CD4-positive, alpha-beta memory T cell (primary cell): ENCODE measurements at places on chromosomes 7 and 10. TPM values are rescaled to one million over a fixed set of nuclear protein-coding genes. Genes with fewer than 3 reads are reported as not detected.

The SH2D4B gene
- 0.17 TPM for total RNA-seq

The SSC4D gene
- total RNA-seq, result not detected

The TMEM176A gene
- 1.1 TPM for total RNA-seq

The MEIG1 gene
- total RNA-seq, result not detected

The TMEM140 gene
- 28.3 TPM for total RNA-seq

The TMEM72 gene
- total RNA-seq, result not detected

The GATA3 gene
- total RNA-seq, result 61.9 TPM

The CEP55 gene
- 0.17 TPM for total RNA-seq

The GHITM gene
- total RNA-seq, result 88.6 TPM

The UTF1 gene
- not detected for total RNA-seq

The SGCE gene
- total RNA-seq, result 1.9 TPM

The CLCN1 gene
- total RNA-seq, result not detected

GRCh38 chr10:13887761-13888160 is 301.0 kb downstream of the PRPF18 start:
- peaks cover 19% of the 10 kb centered on the region for H3K27me3 ChIP-seq
- no peaks in the 10 kb centered on the region for H3K36me3 ChIP-seq
- no peak overlapping the region for H3K27ac ChIP-seq
- no peak for DNase-seq
- no peak overlapping the region for H3K4me3 ChIP-seq

DNA sequence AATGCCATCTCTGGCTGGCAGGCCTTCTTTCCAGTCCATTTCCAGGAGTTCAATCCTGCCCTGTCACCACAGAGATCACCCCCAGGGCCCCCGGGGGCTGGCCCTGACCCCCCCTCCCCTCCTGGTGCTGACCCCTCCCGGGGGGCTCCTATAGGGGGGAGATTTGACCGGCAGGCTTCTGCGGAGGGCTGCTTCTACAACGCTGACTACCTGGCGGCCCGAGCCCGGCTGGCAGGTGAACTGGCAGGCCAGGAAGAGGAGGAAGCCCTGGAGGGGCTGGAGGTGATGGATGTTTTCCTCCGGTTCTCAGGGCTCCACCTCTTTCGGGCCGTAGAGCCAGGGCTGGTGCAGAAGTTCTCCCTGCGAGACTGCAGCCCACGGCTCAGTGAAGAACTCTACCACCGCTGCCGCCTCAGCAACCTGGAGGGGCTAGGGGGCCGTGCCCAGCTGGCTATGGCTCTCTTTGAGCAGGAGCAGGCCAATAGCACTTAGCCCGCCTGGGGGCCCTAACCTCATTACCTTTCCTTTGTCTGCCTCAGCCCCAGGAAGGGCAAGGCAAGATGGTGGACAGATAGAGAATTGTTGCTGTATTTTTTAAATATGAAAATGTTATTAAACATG is 6.0 kb downstream of the CHPF2 start:
- peaks cover 29% of the 10 kb centered on the region for H3K36me3 ChIP-seq
- no peak overlapping the region for H3K27ac ChIP-seq
- H3K27me3 ChIP-seq, result no peaks in the 10 kb centered on the region
- no peak for DNase-seq
- peaks cover 25% of the 10 kb centered on the region for H3K4me1 ChIP-seq
- H3K4me3 ChIP-seq, result no peak overlapping the region

- H3K4me3 ChIP-seq, result no peak overlapping the region
- no peak for DNase-seq
- H3K27me3 ChIP-seq, result no peaks in the 10 kb centered on the region
- no peak overlapping the region for H3K27ac ChIP-seq
These were observed 141.5 kb downstream of the EXOC4 start for GRCh38 chr7:133394369-133394768.

DNA sequence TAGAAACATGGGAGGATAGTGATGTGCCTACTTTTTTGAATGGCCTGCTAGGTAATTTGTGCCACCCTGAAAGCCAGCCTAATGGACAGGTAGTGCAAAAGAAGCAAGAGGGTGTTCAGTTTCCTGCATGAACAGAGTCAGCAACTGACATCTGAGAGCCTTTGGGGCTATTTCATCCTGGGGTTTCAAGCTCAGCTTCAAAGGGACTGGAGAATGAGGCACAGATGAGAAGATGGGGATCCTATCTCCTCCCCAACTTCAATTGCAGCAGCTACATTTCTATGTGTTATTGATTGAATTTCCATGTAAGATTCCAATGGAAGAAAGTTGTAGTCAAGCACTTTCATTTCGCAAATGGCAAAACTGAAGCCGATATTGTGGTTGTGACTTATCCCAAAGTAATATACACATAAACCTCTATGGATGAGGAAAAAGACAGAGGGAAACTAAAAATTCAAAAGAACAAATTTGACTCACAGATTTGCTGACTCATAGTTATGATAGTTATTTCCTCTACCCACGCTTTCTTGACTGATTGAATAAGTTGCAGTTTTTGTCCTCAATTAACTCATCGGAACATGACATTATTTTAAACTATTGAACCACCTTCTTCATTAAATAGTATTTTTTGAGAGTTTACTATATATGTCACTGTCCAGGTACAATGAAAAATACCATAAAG is 42.6 kb upstream of the NRP1 start:
- no peak overlapping the region for H3K4me3 ChIP-seq
- no peaks in the 10 kb centered on the region for H3K4me1 ChIP-seq
- no peaks in the 10 kb centered on the region for H3K36me3 ChIP-seq
- H3K27ac ChIP-seq, result no peak overlapping the region

DNA sequence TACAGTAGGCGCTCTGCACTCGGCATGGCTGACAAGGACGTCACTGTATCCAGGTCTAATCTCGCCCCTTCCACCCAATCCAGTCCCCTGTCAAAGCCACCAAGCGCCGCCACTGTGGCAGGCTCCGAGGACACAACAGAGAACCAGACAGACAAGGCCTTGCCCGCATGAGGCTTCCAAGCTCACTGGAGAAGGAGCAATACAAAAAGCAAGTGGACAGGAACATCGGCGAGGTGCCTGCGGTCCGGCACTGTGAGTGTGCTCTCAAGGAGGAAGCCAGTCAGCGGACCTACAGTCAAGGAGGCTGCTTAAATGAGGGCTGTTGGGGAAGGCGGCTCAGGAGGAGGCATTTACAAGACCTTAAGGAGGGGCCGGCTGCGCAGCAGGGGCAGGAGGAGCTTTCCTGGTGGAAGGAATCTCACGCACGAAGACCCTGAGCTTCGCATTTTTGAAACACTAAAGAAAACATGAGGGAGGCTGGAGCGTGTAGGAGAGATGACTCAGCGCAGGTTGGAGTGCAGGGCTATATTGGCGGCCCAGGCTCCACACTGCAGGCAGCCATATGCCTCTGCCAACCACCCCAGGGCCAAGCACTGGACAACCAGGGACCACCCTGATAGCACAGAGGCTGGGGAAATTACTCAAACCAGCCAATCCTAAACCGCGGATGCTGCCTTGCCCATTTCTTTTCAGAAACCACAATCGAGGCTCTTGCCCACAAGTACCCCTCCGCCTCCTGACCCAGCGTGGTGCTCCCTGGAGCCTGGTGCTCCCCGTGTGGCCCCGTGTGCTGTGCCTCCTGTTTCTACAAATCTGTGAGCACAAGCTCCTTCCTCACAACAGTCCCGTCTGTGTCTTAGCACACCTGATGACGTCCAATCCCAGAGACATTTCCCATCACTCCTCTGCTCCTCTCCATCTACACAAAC is 28.9 kb downstream of the GNA12 start:
- no peaks in the 10 kb centered on the region for H3K4me1 ChIP-seq
- DNase-seq, result no peak
- no peak overlapping the region for H3K4me3 ChIP-seq
- no peaks in the 10 kb centered on the region for H3K27me3 ChIP-seq

DNA sequence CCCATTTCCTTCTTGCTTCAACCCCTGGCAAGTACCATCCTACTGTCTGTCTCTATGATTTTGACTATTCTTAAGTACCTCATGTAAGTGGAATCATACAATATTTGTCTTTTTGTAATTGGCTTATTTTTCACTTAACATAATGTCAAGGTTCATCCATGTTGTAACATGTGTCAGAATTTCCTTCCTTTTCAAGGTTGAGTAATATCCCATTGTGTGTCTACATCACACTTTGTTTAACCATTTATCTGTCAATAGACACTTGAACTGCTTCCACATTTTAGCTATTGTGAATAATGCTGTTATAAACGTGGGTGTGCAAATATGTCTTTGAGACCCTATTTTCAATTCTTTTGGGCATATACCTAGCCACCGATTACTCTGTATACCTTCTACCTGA is 14.0 kb upstream of the CDK14 start:
- no peak overlapping the region for H3K4me3 ChIP-seq
- no peaks in the 10 kb centered on the region for H3K36me3 ChIP-seq
- no peaks in the 10 kb centered on the region for H3K4me1 ChIP-seq
- H3K27ac ChIP-seq, result no peak overlapping the region

DNA sequence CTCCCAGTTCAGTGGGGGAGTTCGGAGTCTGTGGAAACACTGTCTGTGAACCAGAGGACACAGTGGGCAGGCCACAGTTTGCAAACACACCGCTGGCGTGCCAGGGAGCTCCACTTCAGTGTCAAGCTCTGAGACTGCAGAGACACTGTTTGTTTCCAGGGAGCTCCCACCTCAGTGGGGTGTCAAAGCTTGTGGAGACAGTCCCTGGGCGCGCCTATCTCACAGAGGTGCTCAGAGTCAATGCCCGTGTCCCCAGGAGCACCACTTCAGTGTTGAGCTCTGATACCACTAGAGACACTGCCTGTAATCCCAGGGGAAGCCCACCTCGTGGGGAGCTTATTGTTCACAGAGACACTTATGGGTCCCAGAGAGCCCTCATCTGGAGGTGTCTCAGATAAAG is 4.3 kb downstream of the MYO1G start:
- H3K4me3 ChIP-seq, result no peak overlapping the region
- no peak for DNase-seq
- peak overlapping the region; percentile 85 for H3K27ac ChIP-seq
- peaks cover 69% of the 10 kb centered on the region for H3K36me3 ChIP-seq

GRCh38 chr7:155300641-155301452 is 3.2 kb downstream of the INSIG1 start:
- peak overlapping the region; percentile 87 for H3K27ac ChIP-seq
- no peak for DNase-seq
- H3K4me1 ChIP-seq, result peaks cover 44% of the 10 kb centered on the region
- peaks cover 37% of the 10 kb centered on the region for H3K36me3 ChIP-seq

DNA sequence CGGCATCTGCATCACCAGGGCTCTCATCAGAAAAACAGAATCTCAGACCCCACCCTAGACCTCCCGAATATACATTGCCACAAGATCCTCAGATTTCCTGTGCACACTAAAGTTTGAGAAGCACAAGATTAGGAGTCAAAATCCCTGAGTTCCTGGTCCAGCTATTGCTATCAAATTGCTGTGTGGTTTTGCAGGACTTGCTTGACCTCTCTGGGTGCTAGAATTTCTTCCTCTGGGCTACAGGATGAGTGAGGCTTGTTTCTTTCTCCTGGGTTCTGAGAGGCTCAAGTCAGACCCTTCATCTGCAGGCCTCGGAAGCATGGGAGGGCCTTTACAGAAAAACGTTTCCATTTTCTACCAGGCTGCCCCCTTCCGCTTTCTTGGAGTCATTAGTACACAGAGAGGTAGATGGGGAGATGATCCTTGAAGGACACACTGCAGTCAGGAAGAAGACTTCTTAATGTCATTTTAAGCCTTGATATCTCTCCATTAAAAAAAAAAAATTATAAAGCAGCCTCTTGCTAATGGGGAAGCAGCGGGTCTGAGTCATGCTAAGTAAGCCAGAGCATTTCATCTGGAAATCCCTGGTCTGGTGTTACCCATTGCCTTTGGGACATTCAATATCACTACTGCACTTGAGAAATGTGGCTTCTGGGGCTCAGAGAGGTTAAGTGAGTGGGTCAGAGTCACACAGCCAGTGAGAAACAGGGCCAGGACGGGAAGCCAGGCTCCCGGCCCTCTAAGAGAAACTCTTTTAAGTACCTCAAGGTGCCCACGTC is 173.5 kb downstream of the KCNMA1 start:
- DNase-seq, result no peak
- no peak overlapping the region for H3K27ac ChIP-seq
- no peaks in the 10 kb centered on the region for H3K4me1 ChIP-seq
- H3K27me3 ChIP-seq, result no peaks in the 10 kb centered on the region

DNA sequence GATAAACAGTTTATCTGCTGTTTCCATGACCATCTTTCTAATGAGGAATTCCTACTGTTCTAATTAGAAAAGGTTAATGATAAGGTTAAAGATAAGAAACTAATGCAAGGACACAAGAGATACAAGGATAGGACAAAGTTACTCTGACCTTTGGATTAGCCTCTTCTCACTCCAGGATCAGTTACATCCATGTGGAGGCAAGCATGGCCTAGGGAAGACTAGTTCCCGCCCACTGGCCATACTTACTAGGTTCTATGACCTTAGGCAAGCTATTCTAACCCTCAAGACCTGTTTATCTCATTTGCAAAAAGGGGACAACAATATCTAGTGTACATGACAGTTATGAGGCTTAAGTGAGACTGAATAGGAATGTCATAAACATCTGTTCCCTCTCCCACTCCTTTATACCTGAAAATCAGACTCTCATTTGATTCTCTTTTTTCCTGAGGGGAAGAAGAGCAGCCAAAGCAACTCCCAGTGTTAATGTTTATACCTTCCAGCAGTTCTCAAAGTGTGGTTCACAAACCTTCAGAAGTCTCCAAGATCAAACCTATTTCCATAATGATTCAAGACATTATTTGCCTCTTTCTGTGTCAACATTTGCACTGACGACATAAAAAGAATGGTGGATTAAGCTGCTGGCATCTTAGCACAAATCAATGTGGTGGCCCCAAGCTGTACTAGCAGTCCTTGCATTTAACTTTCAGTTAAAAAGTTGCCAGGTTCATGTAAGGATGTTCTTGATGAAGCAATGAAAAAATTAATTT is 72.0 kb downstream of the SRPK2 start:
- no peaks in the 10 kb centered on the region for H3K36me3 ChIP-seq
- no peaks in the 10 kb centered on the region for H3K27me3 ChIP-seq
- no peak overlapping the region for H3K27ac ChIP-seq
- H3K4me3 ChIP-seq, result no peak overlapping the region

DNA sequence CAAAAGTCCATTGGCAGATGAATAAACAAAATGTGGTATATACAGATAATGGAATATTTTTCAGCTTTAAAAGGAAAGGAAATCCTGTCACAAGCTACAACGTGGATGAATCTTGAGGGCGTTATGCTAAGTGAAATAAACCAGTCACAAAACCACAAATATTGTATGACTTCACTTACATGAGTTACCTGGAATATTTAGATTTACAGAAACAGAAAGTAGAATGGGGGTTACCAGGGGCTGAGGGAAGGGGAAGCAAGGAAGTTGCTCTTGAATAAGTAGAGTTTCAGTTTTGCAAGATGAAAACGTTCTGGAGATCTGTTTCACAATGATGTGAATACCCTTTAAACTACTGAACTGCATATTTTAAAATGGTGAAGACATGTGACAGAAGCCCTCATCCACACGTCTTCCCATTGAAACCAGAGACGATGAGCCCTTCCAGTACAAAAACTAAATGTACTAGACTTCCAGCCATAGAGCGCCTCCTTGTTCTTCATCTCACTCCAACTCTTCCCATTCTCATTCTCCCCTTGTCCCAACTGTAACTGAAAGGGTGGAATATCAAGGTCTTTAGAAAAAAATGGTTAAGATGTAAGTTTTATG is 62.4 kb downstream of the MICU1 start:
- no peak overlapping the region for H3K27ac ChIP-seq
- no peak for DNase-seq
- peaks cover 16% of the 10 kb centered on the region for H3K36me3 ChIP-seq
- no peaks in the 10 kb centered on the region for H3K27me3 ChIP-seq
- H3K4me3 ChIP-seq, result no peak overlapping the region

GRCh38 chr10:10118131-10118530 is 899.5 kb upstream of the CELF2 start:
- no peak overlapping the region for H3K4me3 ChIP-seq
- no peaks in the 10 kb centered on the region for H3K4me1 ChIP-seq
- no peak overlapping the region for H3K27ac ChIP-seq
- no peaks in the 10 kb centered on the region for H3K27me3 ChIP-seq
- no peak for DNase-seq
